ENCODE measurements at places on chromosomes 5 and 9. TPM values are rescaled to one million over a fixed set of nuclear protein-coding genes. Genes with fewer than 3 reads are reported as not detected.

DNA sequence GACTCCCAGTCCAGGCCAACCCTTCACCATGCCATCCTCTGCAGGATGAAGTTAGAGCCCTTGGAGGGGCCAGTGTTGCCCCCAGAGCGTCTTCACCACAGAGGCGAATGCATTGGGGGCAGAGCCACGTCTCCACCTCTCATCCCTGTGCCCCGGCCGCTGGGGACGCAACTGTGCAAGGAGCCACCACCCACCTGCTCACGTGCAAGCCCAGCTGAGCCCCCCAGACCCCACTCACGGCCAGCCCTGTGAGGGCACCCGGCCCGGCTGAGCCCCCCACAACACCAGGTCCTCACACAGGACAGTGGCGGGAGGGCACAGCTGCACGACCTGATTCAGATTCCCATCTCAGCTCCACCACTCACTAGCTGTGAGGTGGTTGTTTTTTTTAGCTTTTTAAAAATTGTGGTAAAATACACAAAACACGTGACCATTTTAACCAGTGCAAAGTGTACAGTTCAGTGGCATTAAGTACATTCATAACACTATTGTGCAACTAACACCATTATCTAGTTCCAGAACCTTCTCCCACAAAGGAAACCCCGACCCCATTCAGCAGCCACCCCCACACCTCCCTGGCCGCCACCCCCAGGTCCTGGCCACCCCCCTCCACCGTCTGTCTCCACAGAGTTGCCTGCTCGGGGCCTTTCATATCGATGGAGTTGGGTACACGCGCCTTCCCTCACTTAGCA is 33.5 kb upstream of the UBAC1 start:
- H3K36me3 ChIP-seq, result no peaks in the 10 kb centered on the region
- no peak overlapping the region for H3K4me3 ChIP-seq
- no peak overlapping the region for H3K27ac ChIP-seq

GRCh38 chr9:96758845-96759673 is 18.8 kb downstream of the ZNF510 start:
- H3K27ac ChIP-seq, result no peak overlapping the region
- DNase-seq, result no peak
- H3K27me3 ChIP-seq, result no peaks in the 10 kb centered on the region
- no peaks in the 10 kb centered on the region for H3K4me1 ChIP-seq

GRCh38 chr9:6153425-6153824 is 62.2 kb upstream of the IL33 start:
- H3K27ac ChIP-seq, result no peak overlapping the region
- H3K36me3 ChIP-seq, result no peaks in the 10 kb centered on the region
- no peaks in the 10 kb centered on the region for H3K27me3 ChIP-seq
- no peak for DNase-seq

LRRC26 gene
- total RNA-seq, result 183 TPM

FAM219A gene
- 16.5 TPM for total RNA-seq

N4BP3 gene
- 2.3 TPM for total RNA-seq

PFN3 gene
- total RNA-seq, result not detected

Measured in prostate gland (tissue), 2 donors.